Pons (tissue), 1 donor: ENCODE measurements at places on chromosomes 12 and 14.

GRCh38 chr12:45433441-45433868, 217.6 kb downstream of the ANO6 start:
- DNase-seq, result no peak

DNA sequence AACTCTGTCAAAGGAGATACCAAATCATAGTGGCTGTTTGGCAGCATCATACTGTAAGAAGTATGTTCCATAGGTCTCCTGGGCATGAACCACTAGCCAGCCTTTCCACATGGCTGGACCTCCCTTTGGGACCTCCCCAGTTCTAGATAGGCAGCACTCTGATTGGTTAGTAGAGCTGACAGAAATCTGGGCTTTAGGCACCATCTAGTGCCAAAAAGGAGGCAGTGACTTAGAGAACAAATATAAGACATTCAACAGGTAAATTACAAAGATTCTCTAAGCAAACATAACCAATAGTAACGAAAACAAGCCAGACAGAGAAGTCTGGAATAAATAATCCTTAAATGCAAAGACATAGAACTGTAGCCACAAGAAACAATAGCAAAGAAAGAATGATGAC, 148.0 kb upstream of the PDE3A start:
- DNase-seq, result no peak

DNA sequence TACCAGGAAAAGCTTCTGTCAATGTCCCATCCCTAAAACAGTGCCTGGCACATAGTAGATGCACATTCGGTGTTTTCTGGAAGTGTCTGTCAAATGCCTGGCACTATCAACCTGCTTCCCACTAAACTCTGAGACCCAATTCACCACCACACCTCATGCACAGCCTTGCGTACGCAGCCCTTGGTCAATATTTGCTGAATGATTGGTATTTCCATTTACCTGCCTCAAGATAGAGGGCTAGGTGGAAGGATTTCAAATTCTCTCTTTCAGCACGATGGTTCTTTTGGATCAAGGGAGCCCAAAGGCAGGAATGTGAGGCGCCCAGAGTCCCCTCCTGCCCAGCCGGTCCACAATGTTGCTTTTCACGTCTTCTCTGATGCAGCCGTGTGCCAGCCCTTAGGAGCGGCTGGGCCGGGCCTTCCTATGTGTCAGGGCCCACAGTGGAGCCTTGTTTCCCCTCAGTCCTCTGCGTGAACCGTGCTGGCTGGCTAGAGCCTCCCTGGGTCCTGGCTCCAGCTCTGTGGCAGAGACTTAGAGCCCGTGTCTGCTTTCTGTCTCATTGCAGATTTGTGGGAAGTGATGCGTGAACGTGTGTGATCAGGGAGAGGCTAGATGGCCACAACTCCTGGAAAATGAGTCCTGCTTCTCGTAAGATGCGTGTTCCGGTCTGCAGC, 99.9 kb upstream of the RFLNA start:
- peak; percentile 29 for DNase-seq

- DNase-seq, result no peak
Measured at GRCh38 chr14:100076606-100077005, 11.4 kb downstream of the EVL start.

- DNase-seq, result no peak
Measured at GRCh38 chr12:89733579-89734201, 25.1 kb upstream of the ATP2B1 start.

- no peak for DNase-seq
Measured at GRCh38 chr14:23146351-23146910, 27.4 kb upstream of the CEBPE start.

DNA sequence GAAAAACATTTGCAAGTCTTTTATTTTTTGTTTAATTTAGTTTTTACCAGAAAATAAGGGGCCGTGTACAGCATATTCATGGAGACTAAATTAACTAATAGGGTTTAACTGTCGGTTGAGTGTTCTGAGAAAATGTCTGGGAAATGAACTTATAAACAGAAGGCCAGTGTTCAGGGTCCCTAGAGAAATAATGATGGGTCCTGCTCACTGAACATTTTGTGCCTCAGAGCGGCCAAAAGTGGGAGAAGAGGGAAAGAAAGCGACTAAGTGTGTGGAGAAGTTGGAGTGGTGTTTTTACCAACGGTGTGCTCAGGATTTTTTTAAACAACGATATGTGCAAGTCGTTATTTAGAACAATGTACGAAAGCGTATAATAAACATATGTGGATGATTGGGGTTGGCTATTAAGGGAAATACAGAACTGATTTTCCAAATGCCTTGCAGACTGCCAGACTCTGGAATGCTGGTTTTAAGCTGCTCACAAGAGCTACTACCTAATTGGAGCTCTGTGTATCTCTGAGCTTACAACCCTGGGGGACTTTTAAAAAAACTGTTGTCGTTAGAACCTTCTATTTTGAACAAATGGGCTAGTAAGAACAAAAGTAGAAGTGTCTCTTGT, 166.7 kb downstream of the SLC38A4 start:
- peak; percentile 40 for DNase-seq

DNA sequence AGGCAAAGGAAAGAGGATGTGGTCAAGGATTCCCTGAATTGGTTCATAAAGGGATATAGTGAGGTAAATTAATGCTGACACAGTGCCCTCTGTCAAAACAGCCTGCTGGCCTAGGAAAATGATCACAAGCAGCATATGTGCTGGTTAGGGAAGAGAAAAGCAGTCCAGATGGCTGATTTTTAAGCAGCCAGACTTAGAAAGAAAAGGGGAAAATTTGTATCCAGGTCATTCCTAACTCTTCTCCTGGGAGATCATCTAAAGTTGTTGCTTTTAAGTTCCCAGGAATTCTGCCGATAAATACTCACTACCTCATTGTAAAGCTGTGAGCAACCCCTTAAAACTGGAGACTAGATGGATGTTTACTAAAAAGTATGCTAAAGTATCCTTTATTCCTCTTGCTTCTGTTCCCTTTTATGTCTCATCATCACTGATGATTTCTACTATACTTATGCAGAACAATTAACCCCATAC, 46.4 kb upstream of the CNOT2 start:
- DNase-seq, result peak; percentile 82

GRCh38 chr12:43789941-43790340, 16.2 kb downstream of the TWF1 start:
- no peak for DNase-seq

DNA sequence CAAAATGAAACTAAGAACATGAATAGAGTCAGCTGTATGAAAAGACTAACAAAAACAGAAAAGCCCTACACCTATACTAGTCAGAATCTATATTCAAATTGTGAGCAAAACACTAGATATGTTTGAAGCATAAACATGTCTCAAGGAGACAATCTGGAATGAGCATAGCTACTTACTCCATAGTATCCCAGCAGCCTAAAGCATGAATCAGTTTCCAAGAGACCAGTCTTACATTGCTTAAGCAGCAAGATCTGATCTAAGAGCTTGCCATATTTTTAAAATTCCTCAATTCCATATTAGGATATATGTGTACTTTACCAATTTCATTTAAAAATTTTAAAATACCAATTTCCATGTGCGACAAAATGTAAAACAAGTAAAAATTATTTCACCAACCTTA, 7.7 kb downstream of the CAPS2 start:
- DNase-seq, result no peak

DNA sequence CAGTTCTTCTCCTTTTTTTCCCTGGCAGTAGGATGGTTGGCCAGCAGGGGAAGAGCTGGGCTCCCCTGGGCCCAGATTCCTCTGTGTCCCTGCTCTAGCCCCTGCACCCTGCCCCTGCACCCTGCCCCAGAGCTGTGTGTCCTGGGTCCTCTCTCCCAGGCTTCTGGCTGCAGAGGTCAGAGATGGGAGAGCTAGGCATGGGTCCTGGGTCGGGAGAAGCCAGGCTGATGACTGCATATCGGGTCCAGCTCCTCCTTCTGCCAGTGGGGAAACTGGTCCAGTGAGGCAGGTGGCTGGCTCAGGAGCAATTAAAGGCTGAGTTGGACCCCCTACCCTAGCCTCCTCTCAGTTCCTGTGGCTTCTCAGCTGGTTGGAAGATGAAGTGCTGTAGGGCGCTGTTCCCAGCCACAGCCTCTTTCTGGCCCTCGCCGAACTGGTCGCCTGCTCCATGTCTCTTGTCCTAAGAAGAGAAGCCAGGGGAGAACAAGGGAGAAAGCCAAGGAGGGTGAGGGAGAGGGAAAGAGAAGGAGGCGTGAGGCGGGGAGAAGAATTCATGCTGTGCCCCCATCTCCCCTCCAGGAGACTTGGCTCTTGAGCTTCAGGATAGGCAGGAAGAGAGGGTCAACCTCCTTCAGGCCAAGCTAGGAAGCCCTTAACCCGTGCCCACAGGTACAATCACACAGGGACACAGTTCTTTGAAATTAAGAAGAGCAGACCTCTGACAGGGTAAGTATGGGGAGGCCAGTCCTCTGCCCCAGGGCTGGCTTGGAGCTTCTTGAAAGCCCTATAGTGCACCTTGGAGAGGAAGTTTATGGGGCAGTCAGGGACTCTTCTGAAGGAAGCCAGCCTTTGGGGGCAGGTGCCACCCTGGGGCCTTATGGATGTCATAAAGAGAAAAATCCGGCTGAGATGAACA, 9.5 kb downstream of the VASH1 start:
- DNase-seq, result no peak

- DNase-seq, result no peak
Measured at GRCh38 chr14:84465880-84466279, 1064.1 kb upstream of the FLRT2 start.

- DNase-seq, result no peak
Measured at GRCh38 chr12:2325519-2325918, 272.7 kb downstream of the CACNA1C start.

- DNase-seq, result peak; percentile 59
Measured at GRCh38 chr14:102192840-102193502, 53.3 kb downstream of the WDR20 start.
